Activated naive CD8-positive, alpha-beta T cell treated with anti-CD3 and anti-CD28 coated beads for 36 hours (primary cell): ENCODE measurements at places on chromosomes 11 and 22. TPM values are rescaled to one million over a fixed set of nuclear protein-coding genes. Genes with fewer than 3 reads are reported as not detected.
A peak's percentile ranks its signal among the peaks of the same experiment; 100 is the strongest.

DNA sequence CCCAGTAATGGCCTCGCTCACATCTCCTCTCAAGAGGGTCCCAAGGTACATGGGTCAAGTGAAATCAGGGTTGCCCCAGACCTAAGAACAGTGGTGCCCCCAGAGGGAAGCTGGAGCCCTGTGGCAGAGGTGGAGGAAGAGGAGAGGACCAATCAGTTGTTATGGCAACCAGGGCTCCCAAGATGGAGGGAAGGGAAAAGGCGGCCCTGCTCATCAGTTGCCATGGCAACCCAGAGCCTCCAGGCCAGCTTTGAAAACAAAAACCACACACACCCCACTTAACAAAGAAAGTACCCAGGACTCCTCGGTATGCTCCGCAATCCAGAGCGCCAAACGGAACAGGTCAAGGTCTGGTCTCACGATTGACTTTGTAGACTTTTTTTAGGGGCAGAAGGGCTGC, 53.5 kb upstream of the SLC35C1 start:
- H3K4me1 ChIP-seq: no peaks in the 10 kb centered on the region
- no peak overlapping the region for H3K4me3 ChIP-seq
- H3K36me3 ChIP-seq: no peaks in the 10 kb centered on the region
- H3K27me3 ChIP-seq: peaks cover 24% of the 10 kb centered on the region
- no peak overlapping the region for H3K27ac ChIP-seq

DNA sequence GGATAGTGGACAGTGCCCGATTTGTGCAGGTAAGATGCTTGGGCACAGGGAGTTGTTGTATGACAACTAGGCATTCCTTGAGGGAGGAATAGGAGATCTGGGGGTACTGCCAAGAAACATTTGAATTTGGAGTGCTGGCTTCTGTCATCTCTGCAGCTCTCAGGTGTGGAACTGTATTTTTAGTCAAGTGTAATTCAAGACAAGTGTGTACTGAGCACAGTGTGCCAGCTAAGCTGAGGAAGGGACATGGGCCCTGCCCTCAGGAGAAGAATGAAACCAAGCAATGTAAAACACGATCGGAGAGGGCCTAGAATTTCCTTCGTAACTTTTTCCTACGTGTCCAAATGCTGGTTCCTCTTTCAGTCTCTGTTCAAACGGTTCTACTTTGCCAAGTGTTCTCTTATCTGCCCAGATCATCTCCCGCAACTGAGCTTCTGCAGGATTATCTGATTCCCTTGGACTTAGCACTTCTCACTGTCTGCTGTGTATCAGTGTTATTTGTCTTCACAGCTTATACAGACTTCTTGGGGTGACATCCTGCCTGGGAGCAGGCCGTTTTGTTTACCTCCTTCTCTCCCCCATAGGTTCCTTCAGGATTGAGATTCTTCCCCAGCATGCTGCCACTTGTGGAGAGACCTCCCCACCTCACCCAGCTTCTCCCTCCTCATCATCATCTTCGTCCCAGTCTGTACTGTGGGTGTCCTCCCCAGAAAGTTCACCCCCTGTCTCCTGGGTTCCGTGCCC, 27.6 kb downstream of the ART5 start:
- H3K36me3 ChIP-seq: no peaks in the 10 kb centered on the region
- peaks cover 13% of the 10 kb centered on the region for H3K27me3 ChIP-seq
- DNase-seq: no peak
- no peak overlapping the region for H3K4me3 ChIP-seq

DNA sequence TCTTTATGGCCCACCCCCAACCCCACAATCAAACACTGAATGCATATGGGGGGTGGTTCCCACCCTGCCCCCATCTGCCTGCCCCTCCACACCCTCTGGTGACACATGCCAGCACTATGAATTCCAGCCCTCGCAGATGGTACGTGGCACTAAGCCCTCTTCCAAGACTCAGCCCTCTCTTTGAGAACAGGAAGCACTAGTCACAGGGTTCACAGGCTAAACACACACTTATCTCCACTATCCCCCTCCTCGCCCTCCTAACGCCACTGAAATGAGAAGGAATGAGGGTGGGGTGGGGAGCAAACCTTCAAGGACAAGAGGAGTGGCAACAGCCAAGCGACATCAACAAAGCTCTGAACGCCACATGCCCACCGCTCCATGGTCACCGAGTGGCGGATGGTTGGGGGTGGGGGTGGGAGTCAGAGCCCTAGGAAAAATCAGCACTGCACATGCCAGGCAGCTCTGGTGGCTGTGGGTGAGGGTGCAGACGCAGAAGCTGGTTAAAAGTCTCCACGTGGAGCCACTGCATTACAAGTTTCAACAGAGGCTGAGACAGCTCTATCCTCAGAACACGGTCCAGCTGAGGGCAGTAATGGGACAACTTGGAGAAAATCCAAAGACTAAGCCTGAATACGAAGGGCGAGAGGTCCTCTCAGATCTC, 33.6 kb downstream of the TMEM184B start:
- peaks cover 3% of the 10 kb centered on the region for H3K36me3 ChIP-seq
- DNase-seq: no peak
- no peak overlapping the region for H3K4me3 ChIP-seq
- no peak overlapping the region for H3K27ac ChIP-seq
- peaks cover 3% of the 10 kb centered on the region for H3K4me1 ChIP-seq

GRCh38 chr11:123378096-123378495, 52.0 kb upstream of the GRAMD1B start:
- no peak overlapping the region for H3K27ac ChIP-seq
- peaks cover 5% of the 10 kb centered on the region for H3K36me3 ChIP-seq
- no peak for DNase-seq
- H3K4me1 ChIP-seq: peaks cover 15% of the 10 kb centered on the region
- peaks cover 25% of the 10 kb centered on the region for H3K27me3 ChIP-seq
- H3K4me3 ChIP-seq: no peak overlapping the region

DNA sequence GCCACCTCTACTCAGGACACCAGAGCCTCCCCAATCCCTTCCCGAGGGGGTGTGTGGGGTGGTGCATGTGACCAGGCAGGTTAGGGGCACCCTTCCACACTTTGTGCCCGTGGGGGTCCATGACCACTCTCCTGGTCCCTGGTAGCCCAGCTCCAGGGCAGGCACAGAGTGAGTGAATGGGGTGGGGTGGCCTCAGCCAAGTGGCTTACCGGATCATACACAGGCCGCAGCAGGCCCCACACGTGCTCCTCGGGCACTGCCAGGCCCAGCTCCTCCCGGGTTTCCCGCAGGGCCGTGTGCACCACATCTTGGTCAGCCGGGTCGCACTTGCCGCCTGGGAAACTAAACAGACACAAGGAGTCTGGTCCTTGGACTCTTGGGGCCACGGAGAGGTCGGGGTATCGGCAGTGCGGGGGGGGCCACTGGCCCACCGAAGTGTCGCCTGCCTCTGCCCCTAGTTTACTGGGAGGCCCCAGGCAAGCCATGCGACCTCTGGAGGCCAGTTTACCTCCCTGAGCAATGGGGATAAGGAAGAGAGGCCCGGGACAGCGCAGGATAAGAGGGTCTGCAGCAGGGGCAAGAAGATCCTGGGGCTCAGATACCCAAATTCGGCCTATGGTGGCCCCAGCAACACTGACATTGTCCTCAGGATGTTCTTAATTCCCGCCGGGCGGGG, 889 bp downstream of the NUDT8 start:
- H3K27me3 ChIP-seq: no peaks in the 10 kb centered on the region
- peaks cover 2% of the 10 kb centered on the region for H3K36me3 ChIP-seq
- H3K4me3 ChIP-seq: peak overlapping the region; percentile 67
- no peak for DNase-seq
- no peak overlapping the region for H3K27ac ChIP-seq

DNA sequence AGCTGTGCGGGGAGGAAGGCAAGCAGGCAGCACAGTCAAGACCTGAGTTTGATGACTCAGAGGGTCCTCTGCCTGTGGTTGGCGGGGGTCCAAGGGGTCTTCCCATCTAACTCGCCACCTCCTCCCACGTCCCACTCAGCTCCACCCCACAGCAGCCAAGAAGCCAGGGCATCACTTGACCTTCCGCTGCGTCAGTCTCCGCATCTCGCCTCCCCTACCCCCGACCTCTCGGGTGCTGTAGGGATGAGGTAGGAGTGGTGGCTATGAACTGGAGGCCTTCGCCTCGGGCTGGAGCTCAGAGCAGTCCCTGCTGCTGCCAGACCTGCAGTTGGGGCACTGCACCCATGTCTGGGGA, 90.6 kb downstream of the CDKN1C start:
- H3K36me3 ChIP-seq: no peaks in the 10 kb centered on the region
- no peak for DNase-seq
- no peak overlapping the region for H3K27ac ChIP-seq
- H3K4me1 ChIP-seq: peaks cover 2% of the 10 kb centered on the region

DNA sequence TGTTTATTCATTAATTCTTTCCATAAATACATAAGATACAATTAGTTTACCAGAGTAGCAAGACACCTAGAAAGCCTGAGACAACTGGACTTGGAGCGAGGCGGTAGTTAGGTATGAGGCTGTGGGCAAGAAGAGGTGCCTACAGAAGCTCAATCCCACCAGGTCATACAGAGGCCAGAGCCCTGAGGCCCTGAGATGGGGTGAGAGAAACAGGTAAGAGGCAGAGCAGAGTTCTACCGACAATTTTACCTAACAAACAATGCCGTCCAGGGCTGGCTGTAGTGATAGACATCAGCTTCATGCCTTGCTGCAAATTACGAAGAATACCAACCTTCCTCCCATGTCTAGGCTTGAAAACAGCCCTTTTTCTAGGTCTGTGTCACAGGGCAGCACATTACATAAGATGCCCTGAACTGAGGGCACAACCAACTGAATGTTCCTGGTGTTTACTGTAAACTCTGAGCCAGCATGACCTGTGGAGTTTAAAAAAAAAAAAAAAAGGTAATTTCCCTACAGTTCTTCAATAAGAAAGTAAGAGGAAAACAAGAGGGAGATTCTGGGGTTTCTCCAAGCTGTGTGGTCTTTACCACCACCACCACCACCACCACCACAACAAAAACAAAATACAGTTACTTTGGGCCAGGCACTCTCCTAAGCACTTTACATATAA, 105.8 kb downstream of the GAB2 start:
- H3K27ac ChIP-seq: no peak overlapping the region
- no peak for DNase-seq
- H3K27me3 ChIP-seq: no peaks in the 10 kb centered on the region
- H3K36me3 ChIP-seq: no peaks in the 10 kb centered on the region
- no peak overlapping the region for H3K4me3 ChIP-seq

DNA sequence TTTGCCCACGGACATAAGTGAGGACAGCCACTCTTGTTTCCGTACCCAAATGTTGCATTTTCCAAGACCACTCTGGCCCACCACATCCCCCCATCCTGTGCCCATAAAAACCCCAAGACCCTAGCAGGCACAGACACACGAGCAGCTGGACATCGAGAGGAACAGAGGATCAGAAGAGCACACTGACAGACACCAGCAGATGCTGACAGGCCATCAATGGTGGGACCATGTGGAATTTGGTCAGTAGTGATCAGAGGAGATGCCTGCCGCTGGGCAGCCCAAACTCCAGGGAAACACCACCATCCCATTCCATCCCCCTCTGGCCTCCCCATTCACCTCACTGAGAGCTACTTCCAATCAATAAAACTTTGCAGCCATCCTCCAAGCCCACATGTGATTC, 87.0 kb downstream of the DLG2 start:
- H3K36me3 ChIP-seq: peaks cover 7% of the 10 kb centered on the region
- no peak for DNase-seq
- no peaks in the 10 kb centered on the region for H3K4me1 ChIP-seq

MB gene
- not detected for total RNA-seq

DNA sequence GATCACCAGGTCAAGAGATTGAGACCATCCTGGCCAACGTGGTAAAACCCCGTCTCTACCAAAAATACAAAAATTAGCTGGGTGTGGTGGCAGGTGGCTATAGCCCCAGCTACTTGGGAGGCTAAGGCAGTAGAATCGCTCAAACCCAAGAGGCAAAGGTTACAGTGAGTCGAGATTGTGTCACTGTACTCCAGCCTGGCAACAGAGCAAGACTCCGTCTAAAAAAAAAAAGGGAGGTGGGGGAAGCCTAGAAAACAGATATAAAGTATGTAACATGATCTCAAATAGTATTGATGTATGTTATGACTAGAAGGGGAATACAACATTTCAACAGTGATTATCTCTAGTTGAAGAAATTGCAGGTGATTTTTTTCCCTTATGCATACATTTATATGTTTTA, 61.4 kb downstream of the SLC1A2 start:
- H3K4me1 ChIP-seq: peaks cover 2% of the 10 kb centered on the region
- no peak overlapping the region for H3K27ac ChIP-seq
- H3K36me3 ChIP-seq: no peaks in the 10 kb centered on the region
- no peaks in the 10 kb centered on the region for H3K27me3 ChIP-seq

DNA sequence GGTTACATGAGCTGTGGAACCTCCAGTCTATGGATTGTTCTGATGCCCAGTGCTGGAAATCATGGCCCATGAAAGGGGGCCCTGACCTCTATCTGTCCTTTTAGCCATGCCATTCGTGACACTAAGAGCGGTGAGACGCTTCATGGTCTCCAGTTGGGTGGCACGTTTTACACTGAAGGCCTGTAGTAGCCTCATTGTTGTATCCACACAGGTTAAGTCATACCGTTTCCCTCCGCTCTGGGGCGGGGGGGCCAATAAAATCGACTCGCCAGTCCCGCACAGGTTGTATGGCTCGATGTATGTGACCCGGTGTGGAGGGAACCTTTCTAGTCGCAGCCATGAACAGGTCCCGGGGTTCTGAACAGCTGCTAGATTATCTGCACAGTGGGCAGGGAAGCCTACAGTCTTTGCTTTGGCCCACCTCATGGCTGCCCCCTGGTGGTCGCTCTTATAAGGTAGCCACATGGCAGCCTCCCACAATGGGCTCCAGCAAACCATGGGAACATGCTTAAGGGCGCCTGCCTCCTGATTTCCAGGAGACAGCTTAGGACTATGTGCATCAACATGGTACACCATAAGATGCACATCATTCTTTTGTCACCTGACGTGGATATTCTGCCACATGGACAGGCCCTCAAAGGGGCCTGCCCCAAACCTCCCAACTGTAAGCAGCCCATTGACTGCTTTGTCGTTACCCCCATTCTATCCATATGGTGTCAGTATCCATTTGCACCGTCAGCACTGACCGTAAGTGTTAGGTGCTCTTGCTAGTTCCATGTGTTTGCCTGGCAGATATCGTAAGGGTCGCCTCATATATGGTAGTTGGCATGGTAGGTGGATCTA, 19.7 kb upstream of the APOL3 start:
- H3K4me1 ChIP-seq: peaks cover 9% of the 10 kb centered on the region
- H3K36me3 ChIP-seq: peaks cover 2% of the 10 kb centered on the region
- peak; percentile 81 for DNase-seq

- no peak overlapping the region for H3K4me3 ChIP-seq
- H3K27me3 ChIP-seq: no peaks in the 10 kb centered on the region
- DNase-seq: no peak
- H3K36me3 ChIP-seq: peaks cover 16% of the 10 kb centered on the region
- H3K4me1 ChIP-seq: peaks cover 44% of the 10 kb centered on the region
- H3K27ac ChIP-seq: no peak overlapping the region
Measured at GRCh38 chr11:47534704-47535251, 18.2 kb downstream of the CELF1 start.

- H3K4me3 ChIP-seq: peak overlapping the region; percentile 30
- H3K27ac ChIP-seq: no peak overlapping the region
- peaks cover 10% of the 10 kb centered on the region for H3K4me1 ChIP-seq
- H3K36me3 ChIP-seq: no peaks in the 10 kb centered on the region
- peak; percentile 8 for DNase-seq
Measured at GRCh38 chr11:114340311-114341131, 44.3 kb downstream of the NNMT start.

GRCh38 chr11:110026858-110027626, 66.2 kb upstream of the ZC3H12C start:
- no peaks in the 10 kb centered on the region for H3K36me3 ChIP-seq
- H3K4me3 ChIP-seq: no peak overlapping the region
- no peaks in the 10 kb centered on the region for H3K4me1 ChIP-seq

SCGB1D2 gene
- total RNA-seq: not detected

UPK3A gene
- total RNA-seq: not detected

- H3K27me3 ChIP-seq: peaks cover 3% of the 10 kb centered on the region
- H3K27ac ChIP-seq: no peak overlapping the region
- no peak for DNase-seq
- no peak overlapping the region for H3K4me3 ChIP-seq
Measured at GRCh38 chr11:1827931-1828330, 6.9 kb upstream of the SYT8 start.
